ENCODE measurements at places on chromosomes 11 and 22.

DNA sequence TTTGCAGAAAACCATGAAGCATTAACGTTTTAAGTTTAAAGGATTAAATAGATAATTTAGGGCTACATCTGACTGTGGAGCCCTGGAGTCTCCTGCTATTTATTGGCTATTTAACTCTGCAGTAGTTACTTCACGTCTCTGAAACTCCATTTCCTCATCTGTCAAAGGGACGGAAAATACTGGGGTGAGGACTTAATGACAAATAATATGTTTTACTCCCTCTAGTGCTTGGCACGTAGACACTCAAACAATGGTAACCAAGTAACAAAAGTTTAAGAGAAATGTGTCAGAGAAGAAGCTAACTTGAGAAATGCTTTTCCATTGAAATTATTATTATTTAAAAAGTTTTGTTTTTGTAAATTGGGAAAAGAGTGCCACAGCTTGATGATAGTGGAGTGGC lies 130.7 kb upstream of the RCN1 start:
- DNase-seq: no peak

DNA sequence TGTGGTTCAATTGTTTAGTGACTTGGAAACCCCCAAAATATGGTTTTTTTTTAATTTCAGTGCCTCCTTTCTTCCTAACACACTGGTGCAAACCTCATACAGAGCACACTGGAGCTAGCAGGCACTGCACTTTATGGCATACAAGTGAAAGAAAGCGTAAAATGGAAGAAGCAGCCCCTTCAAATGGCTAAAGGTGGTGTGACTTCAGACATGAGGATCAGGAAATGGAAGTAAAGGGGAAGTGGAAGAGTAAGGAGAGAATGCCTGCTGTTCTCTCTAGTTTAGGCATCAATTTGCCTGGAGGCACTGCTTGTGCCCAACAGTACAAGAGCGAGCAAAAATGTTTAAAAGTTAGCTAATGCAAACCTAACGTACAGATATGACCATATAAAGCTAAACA lies 5.7 kb downstream of the RSF1 start:
- DNase-seq: no peak

GRCh38 chr11:65633390-65634108 lies 4.4 kb upstream of the SIPA1 start:
- DNase-seq: no peak

DNA sequence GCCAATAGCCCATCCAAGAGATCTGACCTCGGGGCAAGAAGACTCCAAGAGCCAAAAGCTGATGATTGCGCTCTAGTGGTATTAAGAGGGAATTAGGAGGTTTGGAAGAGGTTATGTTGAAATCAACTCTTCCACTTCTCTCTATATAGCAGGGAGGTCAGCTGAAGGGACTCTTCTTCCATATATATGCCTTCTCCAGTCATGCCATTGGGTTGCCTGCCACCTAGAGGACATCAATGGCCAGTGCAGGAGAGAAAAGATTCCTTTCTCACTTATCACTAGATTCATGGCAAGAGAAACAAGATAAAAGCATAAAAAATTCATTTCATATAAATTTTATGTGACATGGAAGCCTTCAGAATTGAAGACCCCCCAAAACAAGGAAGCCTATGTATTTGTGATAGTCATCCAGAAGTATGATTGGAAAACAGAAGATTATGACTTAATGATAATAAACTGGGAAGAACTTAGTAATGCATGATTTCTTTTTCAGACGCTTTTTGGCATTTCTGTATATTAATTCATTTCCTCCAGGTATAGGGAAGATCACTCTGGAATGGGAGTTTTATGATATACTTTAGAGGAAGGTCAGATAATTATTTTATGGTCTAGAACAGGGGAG lies 435.1 kb upstream of the DDI1 start:
- DNase-seq: no peak
